ENCODE measurements at places on chromosomes 13 and 19.

- no peak for DNase-seq
Measured at GRCh38 chr13:102977471-102977870, 88.7 kb downstream of the SLC10A2 start.

DNA sequence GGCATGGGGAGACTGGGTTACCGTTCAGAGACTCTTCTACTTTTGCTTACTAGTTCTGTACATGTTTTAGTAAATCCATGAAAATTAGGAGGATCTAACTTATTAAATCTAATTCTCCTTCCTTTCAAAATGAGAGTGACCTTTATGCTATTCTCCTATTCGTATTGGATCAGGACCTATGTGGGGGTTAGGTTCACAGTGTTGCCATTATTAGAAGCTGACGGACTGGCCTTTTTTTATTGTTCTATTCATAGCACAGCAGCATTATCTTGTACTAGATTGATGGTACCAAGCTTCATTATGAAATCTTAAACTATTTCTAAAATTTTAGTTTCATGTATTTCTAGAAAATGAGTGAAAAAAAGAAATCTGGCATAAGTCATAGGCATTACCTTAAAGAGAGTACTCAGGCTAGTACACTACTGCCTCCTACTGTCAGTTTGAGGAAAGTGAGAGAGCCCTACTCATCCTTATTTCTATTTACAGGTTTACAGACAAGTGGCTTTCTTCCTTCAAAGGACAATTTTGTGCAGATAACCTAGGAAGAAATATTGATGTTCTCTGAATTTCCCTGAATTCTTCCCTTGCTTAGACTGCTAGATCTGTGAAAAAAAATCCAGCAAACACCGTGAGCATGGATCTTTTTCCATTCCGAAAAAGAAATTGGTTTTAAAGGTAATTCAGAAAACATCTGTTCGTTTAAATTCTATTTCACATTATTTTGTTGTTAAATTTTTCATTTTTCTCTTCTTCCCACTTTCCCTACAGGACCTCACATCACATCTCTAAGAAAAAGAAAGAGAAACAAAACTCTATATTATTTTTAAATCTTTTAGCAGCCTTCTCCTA, 485.5 kb downstream of the DIAPH3 start:
- DNase-seq, result peak; percentile 71

GRCh38 chr19:12891553-12892021, 627 bp downstream of the GCDH start:
- no peak for DNase-seq

DNA sequence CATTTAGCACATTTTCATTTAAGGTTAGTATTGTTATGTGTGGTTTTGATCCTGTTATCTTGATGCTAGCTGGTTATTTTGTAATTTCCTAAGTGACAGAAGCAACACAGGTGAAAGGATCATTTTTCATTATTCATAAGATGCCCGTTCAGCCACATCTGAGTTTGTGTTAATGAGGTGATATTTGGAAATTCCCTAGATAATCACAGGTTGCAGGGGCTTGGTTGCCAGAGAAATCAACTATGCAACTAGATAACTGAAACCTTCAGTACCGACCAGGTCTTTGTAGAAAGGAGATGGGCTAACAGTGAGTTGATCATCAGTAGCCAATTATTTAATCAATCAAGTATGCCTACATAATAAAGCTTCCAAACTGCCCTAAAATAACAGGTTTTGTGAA, 121.3 kb upstream of the UFM1 start:
- DNase-seq, result no peak

- no peak for DNase-seq
Measured at GRCh38 chr13:20729633-20730585, 26.4 kb downstream of the IL17D start.

GRCh38 chr19:51064534-51065220, at the start of gene KLK13:
KLK13 (minus strand) TSS chr19:51065092; CDS start chr19:51065067, 25 bp downstream.
- peak; percentile 2 for DNase-seq

DNA sequence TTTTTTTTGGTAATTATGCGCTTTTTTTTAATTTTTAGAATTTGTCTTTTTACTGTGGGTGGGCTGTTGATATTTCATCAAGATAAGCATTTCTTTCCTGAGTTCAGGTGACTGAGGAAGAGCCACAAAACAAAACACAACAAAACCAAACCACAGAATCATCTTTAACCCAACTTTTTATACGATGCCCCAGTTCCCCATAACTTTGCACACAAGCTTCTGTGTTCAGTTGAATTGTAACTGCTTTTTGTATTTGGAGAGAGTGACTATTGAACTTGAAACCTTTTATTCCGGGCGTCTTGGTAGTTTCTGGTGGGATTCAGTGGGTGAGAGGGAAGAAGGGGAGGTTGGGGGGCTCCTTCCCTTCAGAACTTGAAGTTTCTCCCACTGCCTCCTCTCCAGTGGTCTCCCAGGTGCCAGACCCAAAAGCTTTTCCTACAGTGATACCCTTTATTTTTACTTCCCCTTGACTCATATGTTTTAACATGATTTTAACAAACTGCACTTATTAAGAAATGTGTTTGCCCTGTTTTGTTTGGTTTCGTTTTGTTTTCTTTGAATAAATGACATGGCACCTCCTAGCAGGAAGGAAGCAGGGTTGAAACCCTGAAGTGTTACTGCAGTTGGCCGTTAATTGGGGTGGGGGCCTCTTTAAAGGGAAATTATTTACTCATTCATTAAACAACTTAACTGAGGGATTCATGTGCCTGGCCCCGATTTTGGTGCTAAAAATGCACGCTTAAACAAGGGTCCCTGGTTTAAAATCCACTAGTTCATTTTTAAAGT, 2.7 kb upstream of the CCDC97 start:
- DNase-seq, result no peak

DNA sequence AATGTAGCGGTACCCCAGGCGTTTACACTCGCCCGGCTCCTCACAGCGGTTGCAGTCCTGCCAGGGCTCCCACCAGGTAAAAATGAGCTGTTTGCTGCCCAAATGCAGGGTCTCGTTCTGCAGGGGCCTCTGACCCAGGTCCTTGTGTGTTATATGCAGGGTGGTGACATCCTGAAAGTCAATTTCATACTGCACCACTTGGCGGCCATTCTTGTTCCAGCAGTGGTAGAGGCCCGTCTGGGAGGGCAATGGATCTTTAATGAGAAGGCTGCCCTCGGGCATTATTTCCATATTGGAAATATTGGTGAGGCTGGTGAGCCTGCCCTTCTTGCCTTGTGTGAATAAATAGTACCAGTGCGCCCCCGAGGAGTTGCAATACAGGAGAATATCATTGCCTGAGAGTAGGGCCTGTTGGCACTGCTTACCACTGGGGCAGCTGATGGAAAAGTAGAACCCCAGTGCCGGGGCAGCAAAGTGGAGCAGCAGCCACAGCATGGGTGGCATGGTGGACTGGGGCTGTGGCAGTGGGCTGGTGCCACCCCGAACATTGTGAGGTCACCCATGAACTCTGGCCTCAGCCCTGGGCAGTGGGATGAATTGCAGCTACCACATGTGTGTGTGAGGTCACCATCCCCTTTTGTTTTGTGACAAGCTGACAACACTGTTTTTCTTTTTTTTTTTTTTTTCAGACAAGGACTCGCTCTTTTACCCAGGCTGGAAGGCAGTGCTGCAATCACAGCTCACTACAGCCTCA, at the start of gene FAM187B:
FAM187B (minus strand) TSS at position 563 of the 754 bp plus-strand sequence; CDS start at position 504, 59 bp downstream.
- DNase-seq, result no peak

DNA sequence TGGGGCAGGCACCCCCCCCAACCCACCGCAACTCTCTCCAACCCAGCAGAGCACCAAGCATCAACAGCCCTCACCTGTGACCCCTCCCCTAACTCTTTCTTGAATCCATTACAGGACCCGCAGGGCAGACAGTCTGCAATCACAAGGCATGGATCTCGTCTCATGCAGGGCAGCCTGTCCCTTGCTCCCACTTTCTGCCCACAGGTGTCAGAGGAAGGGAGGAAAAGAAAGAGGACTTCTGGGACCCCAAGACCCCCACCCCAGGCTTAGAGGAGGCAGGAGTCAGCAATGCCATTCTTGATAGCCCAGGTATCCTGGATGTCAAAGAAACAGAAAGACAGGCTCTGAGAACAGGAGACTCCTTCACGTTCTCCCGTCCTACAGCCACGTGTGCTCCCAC, 47.4 kb upstream of the TUBGCP3 start:
- DNase-seq, result no peak

- DNase-seq, result peak; percentile 96
Measured at GRCh38 chr19:48333467-48334384, 8.4 kb downstream of the EMP3 start.

DNA sequence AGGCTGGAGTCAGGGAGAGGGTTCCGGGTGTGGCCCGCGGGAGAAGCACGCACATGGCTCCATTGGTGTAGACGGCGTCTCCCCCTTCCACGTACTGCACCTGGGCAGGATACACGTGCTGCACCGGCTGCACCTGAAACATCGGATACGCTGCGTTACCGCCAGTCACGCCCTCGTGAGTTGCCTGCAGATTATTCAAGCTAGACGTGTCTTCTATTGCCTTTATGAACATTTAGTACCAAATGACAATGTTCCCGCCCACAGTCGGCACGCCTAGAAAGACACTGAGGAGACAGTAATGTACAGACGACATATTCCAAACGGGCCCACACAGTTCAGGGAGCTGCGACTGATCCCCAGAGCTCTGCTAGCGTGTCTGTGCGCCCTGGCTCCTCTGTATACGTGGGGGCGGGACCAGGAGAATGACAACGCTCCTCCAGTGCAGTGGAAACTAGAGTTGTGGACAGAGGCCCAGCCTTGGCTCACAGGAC, 64.1 kb upstream of the RANBP3 start:
- no peak for DNase-seq

- DNase-seq, result peak; percentile 71
Measured at GRCh38 chr13:27022571-27023311, 148.9 kb downstream of the USP12 start.

DNA sequence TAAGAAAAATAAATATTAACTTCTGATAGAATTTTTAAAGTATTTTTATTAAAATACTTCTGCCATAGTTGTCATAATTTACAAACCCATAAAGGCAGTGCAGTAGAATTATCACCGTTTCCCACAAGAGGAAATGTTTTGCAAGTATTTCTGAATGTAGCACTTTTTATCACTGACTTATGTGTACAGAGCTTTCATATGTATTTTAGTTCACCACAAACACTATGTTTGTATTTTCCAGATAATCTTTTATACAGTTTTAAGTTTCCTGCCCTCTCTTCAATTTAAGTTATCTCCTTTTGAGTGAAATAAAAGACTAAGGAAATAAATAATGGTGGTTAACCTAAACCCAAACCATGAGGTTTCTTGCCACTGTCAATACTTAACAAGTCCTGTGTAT, 24.2 kb downstream of the MIPEP start:
- DNase-seq, result no peak

DNA sequence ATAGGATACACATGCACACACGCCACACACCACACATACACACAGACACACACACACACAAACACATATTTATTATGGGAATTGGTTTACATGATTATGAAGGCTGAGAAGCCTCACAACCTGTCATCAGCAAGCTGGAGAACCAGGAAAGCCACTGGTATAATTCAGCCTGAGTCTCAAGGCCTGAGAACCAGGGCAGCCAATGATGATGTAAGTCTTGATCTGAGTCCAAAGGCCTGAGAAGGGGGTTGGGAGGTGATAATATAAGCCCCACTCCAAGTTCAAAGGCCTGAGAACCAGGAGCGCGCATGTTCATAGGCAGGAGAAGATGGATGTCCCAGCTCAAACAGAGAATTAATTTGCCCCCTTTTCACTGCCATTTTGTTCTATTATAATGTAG, 18.7 kb upstream of the SOX21 start:
- DNase-seq, result no peak

DNA sequence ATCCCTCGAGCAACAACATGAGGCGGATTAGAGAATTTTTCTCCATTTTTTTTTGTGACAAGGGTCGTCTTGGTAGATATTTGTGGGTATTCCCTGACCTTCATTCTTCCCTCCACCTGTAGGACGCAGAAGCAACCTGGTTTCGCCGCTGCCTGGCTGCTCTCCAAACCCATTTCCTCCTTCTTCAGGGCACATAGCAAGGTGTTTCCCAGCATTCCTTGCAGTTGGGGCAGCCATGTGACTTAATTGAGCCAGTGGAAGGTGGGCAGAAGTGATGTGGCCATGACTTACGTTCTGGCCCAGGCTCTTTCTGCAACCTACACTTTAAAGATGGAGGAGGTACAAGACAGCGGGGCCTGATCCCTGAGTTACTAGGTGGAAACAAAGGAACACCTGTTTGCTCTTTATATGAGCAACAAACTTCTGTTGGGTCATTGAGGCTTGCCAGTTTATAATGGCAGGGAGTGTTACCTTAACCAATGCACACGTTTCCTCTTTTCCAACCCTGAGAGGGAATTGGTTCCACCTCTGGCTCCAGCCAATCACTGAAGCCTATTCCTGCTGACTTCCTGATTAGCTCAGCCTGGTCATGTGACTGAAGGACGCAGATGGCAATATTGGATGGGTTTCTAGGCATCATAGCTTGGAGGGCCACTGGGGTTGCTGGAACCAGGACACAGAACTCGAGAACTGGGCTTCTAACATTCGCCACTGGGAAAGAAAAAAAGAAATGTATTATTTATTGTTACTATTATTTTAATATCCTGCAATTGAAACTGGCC, 30.8 kb upstream of the ZNRF4 start:
- DNase-seq, result no peak

GRCh38 chr13:61463024-61463423, 47.4 kb upstream of the PCDH20 start:
- no peak for DNase-seq

DNA sequence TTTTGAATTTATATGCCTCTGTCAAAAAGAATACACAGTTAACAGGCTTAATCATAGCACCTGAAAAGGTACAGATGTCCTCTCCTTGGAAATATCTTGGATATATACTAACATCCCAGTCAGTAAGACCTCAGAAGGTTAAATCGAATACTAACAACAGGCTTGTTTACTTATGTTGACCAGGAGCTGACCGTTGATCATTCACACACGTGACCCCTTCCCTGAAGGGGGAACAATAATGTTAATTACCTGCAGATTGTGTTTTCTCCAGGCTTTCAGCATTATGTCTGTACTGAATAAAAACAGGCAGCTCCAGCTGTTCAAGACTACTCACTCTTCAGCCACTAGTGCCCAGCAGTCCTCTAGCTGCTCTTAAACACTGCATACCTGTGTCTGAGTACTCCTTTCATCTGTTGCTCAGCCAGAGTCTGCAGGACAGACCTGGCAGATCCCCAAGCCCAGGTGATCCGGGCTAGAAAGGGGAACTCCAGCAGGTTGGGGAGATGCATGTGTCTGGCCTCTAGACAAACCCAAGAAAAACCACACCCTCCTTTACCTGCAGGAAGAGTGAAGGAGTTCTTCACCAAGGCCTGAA, 163.9 kb downstream of the RNF17 start:
- DNase-seq, result no peak

GRCh38 chr13:43596006-43596405, 190.8 kb downstream of the ENOX1 start:
- no peak for DNase-seq

DNA sequence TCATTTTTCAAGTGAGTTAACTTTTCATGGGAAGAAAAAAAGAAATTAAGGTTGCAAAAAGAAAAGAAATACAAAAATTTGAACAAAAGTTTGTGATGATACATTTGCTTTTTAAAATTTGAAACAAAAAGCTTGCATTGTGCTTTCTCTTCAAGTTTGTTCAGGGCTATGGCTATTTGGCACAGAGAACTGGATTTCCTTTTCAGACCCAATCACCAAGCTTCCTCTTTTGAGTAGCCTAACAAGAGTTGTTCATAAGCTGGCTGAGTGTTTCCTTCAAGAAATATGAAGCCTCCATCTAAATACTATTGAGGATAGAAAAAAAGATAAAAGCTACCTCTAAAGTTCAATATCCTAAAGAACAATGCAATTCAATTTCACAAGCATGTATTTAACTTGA, 787.8 kb downstream of the LIG4 start:
- DNase-seq, result no peak

All from tongue (tissue), 3 donors.